D721Med (cell line): ENCODE measurements at places on chromosomes 7 and 10.

- no peak for DNase-seq
Measured at GRCh38 chr10:126392469-126392868, 4.2 kb upstream of the ADAM12 start.

DNA sequence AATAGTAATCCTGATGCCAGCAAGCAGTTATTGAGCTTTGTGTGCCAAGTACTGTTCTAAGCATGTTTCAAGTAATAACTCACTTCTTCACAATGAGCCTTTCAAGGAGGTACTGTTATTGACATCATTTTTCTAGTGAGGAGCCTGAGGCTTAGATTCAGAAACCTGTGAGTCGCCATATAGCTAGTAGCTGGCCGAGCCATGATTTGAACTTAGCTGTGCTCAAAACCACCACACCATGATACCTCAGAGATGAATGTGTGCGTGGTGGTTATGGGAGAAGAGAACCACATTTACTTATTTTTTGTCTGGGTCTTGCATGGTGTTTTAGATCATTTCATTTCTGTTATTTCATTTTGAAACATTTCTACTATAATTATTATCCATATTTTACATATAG is 578.9 kb downstream of the AUTS2 start:
- DNase-seq, result no peak

GRCh38 chr10:97522071-97522470 is 23.3 kb downstream of the UBTD1 start:
- DNase-seq, result no peak

GRCh38 chr10:74056050-74056818 is 58.3 kb downstream of the VCL start:
- no peak for DNase-seq

GRCh38 chr7:84095971-84096370 is 98.6 kb downstream of the SEMA3A start:
- DNase-seq, result no peak

DNA sequence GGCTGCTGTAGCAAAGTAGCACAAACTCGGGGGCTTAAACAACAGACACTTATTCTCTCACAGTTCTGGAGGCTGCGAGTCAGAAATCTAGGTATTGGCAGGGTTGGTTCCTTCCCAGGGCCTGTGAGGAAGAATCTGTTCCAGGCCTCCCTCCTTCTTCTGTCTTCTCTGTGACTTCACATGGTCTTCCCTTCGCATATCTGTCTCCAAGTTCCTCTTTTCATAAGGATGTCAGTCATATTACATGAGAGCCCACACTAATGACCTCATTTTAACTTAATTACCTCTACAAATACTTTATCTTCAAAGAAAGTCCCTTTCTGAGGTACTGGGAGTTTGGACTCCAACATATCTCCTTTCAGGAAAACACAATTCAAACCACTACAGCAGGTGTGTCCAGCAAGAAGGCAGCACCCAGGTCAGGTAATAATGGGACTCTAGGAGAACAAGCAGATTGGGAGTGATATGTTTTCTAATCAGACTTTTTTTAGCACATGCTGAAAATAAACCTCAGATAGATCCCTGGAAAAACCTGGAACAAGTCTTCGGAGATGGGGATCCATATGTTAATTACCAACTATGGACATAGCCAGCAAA is 11.7 kb downstream of the CREB5 start:
- no peak for DNase-seq

GRCh38 chr7:6020371-6021286 is 10.5 kb upstream of the ANKRD61 start:
- DNase-seq, result no peak

DNA sequence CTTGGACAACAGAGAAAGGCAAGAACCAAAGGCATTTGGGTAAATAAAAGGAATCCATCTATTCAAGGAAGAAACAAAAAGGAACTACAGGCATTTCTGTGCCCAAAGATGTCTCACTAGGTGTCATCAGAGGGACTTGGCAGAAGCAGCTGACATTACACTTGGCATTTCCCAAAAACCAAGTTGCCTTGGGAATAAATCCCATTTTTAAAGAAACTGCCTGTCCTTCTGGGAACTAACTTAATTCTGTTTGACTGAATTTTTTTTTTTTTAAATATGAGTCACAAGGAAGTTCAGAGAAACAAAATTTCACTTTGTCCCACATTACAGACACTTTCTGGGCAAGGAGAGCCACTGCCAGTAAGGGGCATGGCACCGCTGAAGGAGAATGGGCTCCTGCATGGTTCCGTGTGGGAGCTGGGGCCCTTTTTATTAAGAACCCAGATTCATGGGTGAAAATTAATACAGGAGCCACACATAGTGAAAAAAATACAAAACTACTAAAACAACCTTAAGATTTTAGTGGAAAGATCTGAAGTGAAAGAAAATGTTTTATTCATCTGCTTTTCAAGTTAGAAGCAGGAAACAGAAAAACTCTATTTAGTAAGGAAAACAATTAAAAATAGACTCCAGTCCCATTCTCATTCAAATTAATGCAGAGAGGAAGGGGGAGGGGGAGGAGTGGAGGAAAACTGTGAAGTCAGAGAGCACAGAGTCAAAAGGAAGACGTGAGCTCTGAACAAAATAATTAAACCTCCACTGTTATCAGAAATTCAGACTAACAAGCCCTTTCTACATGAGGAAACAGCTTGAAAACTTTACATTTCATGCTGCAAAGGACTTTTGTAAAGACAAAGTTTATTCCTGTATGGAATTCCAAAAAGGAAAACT is 118.4 kb upstream of the PDLIM1 start:
- DNase-seq, result no peak

- no peak for DNase-seq
Measured at GRCh38 chr7:39937366-39938153, 12.5 kb upstream of the CDK13 start.

DNA sequence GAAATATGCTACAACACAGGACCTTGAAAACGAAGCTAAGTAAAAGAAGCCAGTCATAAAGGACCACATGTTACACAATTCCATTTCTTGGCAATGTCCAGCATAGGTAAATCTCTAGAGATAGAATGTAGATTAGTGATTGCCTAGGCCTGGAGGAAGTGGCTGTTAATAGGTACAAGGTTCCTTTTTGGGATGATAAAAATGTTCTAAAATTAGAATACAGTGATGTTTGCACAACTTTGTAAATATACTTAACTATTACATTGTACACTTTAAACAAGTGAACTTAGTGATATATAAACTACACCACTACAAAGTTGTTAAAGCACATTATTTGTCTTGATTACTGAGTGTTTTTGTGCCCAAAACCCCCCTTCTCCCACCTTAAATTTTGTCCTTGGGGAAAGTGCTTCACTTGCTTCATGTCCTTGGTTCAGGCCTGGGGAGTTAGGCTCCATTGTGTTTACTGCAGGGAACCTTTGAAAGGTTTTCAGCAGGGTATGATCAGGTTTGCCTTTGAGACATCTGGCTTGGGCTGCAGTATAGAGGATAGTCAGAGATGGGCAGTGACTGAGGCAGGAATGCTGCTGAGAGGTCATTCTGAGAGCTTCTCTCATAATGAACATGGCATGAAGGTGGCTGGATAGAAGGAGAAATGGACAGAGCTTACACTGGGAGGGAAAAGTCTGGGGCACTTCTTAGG is 1052.6 kb downstream of the REEP3 start:
- DNase-seq, result no peak

DNA sequence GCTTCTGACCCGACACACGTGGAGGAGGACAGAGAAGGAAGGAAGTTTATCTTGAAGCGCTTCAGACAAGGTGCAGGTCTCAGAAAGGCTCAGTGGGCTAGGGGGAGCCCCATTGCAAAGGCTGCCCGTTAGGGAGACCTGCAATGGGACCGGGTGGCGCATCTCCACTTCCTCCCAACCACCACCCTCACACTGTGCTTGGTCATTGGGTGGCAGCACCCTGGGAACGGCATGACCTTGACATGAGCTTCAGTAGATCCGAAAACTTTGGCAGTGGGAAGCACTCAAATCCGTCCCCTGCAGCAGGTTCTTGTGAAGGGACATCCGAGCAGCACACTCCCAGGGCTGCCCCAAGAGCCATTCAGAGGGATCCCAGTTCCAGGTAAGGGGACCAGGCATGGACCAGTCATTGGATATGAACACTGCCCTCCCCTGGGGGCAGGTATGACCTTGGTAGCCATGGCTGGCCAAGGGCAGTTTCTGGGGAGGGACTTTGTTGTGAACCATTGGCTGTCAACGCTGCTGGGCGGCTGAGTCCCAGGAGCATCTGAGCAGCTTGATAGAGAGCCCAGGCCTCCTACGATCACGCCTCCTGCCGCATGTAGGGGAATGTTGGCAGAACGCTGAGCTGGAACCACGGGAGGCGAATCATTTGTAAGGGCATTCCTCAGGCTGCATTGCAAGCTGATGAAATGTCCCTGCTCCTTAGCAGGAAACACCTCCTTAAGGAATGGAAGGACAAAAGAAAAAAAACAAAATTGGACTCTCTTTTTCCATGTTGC is 31.7 kb downstream of the GALNTL5 start:
- DNase-seq, result no peak

- no peak for DNase-seq
Measured at GRCh38 chr10:96998329-96998888, 166.3 kb downstream of the LCOR start.

DNA sequence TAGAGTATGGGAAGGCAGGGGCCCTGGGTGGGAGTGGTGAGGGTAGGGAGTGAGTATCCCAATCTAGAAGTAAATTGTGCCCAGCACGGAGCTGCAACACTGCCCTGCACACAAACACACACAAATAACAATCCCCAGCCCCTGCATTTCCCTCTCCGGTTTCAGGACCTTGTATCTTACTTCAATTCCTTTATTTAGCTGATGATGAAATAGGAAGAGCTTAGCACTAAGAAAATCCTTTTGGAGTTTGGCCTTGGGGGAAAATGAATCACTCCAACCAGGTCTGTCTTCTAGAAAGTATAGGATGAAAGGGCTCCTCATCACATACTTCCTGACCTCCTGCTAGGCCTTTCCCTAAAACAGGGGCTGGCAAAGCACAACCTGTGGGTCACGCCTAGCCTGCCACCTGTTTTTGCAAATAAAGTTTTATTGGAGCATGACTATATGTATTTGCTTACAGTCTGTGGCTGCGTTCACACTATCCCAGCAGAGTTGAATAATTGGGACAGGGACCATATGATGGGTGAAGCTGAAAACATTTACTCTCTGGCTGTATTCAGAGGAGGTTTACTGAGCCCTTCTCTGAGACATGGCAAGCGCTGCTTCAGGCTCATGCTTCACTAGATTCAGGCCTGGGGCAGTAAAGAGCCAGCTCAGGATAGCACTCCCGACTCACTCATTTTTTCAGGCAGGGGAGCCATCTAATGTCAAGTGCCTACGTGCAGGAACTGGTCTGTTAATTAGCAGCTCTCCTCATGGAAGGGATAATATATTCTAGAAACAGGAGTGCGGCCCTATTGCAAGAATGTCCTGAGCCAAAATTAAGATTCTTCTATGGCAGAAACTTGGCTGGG is 111.0 kb downstream of the EGFR start:
- DNase-seq, result no peak

GRCh38 chr7:21923658-21924057 is 22.0 kb downstream of the CDCA7L start:
- no peak for DNase-seq

- DNase-seq, result no peak
Measured at GRCh38 chr7:155701972-155702544, 57.6 kb downstream of the RBM33 start.

GRCh38 chr7:157676001-157676400 is 339.2 kb downstream of the DNAJB6 start:
- DNase-seq, result no peak

DNA sequence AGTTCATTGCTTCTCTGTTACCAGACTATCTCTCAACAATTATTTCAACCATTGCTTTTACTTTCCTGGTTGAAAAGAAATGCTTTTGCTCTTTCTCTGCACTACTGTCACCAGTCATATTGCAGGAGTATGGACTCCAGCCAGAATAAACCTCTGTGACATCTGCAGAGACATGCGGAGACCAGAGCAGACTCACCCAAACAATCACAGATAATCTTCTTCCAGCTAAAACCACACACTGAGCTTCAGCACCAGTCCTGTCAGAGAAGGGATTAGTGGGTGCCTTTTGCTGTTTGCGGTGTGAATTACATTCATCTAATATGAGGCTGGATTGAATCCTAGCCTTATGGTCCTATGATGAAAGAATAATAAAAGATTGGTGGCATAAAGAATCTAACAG is 258.6 kb downstream of the CNTNAP2 start:
- no peak for DNase-seq

DNA sequence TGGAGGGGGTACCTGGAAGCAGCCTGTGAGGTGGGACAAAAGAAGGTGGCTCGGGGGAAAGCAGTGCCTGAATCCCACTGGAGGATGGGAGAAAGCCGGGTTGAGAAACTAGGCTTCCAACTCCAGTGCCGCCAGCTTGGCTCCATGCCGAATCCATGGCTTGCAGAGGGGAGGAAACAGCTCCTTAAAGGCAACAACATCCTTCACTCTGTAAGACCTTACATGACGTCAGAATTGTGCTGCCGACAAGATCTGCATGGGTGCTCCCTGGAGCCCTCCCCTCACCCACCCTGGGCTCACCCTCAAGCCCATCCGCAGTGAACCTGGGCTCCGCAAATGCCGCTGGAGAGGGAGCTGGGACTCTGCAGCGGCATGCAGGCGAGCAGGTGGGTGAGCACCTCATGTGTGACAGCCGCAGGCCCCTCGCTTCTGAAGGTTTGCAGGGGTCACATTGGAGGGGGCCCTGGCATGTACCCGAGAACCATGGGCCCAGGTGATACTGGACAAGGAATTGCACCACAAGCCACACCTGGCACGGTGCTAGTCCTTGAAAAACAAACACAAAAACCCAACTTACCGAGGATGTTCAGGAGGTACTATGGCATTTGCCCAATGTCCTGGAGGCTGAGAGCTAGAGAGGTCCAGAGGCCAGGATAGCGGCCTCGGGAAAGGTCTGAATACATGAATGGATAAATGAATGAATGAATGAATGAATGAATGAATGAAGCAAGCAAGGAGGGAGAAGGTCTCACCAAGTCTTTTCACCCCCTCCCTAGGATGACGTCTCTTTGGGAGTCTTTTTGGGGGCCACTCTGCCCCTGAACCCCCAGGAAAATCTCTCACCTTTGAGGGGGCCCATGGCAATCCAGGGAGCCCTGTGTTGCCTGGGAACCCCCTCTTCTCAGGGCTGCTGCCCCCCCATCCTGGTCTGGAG is 238.6 kb upstream of the SHH start:
- DNase-seq, result no peak

DNA sequence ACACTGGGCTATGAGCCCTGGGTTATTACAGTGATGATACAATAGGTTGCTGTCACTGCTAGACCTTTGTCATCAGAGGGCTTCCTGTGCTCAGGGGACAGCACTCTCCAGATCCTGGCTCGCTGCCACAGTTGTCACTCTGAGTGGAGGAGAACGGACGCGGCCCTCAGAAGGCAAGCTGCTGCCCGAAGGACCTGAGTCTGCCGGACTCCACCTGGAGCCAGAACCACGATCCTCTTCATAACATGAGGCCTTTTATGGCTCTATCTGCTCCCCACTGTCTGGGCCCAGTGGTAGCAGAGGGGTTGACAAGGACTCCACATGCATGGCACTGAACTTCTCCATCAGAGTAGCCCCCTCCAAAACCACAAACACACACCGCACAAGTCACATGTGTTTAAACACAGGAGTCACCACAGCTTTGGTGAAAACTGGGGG is 94.7 kb upstream of the EFCAB10 start:
- no peak for DNase-seq

GRCh38 chr7:136585954-136586670 is 282.3 kb upstream of the CHRM2 start:
- DNase-seq, result no peak
